ENCODE measurements at places on chromosomes 1 and 21. TPM values are rescaled to one million over a fixed set of nuclear protein-coding genes. Genes with fewer than 3 reads are reported as not detected.

The AMPD1 gene
- total RNA-seq = not detected

The GBP2 gene
- total RNA-seq = 3.5 TPM

The DENND2D gene
- total RNA-seq = 5.4 TPM

The CD52 gene
- not detected for total RNA-seq

Measured in mesangial cell (primary cell).